ENCODE measurements at places on chromosomes 3 and 15. TPM values are rescaled to one million over a fixed set of nuclear protein-coding genes. Genes with fewer than 3 reads are reported as not detected.

Gene SPINK8
- not detected for total RNA-seq

Gene SLC2A2
- total RNA-seq: not detected

Gene MB21D2
- total RNA-seq: 7.8 TPM

GRCh38 chr3:117019082-117019713 is 309.6 kb downstream of the TUSC7 start:
- peak; percentile 76 for DNase-seq

- DNase-seq: no peak
Observed at GRCh38 chr15:73305331-73306211, 63.2 kb downstream of the HCN4 start.
